ENCODE measurements at places on chromosomes 12 and 14.

DNA sequence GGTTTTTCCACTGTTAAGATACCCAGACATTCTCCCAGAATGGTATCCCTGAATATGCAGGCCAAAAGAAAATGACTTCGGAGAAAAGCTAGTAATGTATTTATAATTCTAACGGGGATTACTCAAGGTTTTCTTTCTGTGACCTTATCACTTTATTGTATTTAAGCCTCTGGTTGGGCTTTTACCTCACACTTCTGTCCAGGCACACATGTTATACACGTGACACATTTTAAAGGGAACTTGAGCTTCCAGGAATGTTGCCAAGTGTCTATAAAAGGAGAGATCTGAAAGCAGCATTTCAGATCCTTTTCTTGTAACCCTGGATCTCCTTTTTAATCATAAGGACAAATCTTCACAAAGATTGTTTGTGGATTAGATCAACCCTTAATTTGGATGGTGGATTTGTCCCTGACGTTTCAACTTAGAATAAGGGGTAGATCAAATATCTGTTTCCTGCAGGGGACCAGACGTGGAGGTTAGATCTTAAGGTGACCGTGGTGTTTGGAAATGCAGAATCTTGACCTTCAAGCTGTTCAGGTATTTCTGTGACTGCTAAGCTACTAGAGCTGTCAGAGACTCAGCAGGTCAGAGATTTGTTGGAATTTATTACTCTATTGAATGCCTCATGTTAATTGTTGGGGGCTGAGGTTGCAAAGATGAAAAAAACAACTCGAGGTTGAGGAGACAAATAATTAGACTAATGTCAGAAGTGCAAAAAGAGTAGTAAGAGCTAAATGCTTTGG, 1.5 kb downstream of the CIPC start:
- DNase-seq: peak; percentile 24

DNA sequence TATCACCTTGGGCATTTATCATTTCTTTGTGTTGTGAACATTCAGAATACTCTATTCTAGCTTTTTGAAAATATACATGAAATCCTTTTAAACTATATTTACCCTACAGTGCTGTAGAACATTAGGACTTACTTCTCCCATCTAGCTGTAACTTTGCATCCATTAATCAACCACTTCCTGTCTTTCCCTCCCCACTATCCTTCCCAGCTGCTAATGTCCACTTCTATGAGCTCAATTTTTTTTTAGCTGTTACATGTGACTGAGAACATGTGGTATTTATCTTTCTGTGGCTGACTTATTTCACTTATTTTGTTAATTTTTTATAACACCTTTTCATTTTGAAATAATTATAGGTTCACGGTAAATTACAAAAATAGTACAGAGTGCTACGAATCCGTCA, 136.0 kb downstream of the LMNTD1 start:
- DNase-seq: no peak

GRCh38 chr14:72788972-72789728, 104.8 kb downstream of the DPF3 start:
- no peak for DNase-seq

GRCh38 chr12:53179687-53180219, 769 bp upstream of the ZNF740 start:
- no peak for DNase-seq

GRCh38 chr14:93686268-93686667, 102.0 kb downstream of the PRIMA1 start:
- no peak for DNase-seq

DNA sequence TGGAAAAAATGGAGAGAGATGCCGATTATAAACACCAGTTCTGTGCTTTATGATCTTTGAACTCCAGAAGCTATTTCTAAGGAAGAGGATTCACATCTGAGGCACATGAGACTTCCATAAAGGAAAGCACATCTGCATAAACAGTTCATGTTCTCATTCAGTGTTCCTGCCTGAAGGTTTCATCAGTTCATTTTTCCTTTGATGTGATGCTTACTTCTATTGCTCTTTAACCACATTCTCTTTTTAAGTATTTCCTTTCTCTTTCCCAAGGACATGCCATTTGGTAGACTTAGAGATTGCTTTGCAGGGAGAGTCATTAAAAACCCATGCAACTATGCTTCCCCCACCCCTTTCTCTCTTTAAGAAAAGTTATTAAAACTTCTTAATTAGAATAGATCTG, 387.0 kb upstream of the FLRT2 start:
- DNase-seq: no peak

DNA sequence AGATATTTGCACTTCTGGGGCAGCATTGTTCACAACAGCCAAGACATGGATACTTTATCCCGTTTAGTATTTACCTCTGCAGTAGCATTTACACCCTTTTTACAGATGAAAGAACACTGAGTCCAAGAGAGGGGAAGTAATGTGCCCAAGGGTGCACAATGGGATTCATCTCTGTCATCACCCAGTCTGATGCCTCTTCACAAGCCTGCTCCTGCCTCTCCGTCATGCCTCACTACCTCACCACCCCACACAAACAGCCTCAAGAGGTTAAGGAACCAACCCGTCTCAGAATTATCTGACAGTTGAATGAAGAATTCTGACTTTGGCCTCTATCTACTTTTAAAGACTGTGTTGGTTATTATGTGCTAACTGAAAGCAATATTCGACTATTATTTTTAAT, 368.4 kb downstream of the ATP23 start:
- no peak for DNase-seq

Measured in smooth muscle cell of the brain vasculature (primary cell).